ENCODE measurements at places on chromosomes 2 and 18.

GRCh38 chr2:84427235-84428138 lies 31.6 kb downstream of the SUCLG1 start:
- peak; percentile 48 for DNase-seq

DNA sequence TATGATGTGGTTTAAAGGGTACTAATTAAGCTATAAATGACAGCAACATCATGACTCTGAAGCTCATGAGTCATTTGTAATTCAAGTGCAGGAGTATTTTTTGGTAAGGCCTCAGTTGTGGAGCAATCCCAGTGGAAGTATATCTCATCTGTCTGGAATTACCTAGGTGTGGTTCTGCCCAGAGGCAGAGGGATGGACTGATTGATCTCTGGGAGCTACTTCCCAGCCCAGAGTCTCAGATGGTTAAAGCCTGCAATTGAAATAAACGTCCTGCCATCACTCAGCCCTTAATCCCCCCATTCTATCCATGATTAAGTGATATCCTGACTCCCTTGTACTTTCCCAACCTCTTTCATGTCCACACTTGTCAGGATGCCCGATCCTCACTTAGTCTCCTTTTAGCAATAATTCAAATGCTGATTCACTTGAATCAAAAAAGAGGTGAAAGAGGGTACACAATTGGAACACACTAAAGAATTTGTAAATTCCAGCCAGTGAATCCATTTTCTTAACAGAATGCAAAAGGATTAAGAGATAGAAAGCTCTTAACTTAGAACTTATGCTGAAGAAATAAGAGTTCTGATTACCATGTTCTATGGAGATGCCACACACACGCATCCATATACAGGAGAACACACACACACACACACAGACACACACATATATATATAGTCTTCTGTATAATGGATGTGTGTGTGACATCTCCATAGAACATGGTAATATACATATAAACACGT lies 664.4 kb downstream of the NYAP2 start:
- peak; percentile 69 for DNase-seq

DNA sequence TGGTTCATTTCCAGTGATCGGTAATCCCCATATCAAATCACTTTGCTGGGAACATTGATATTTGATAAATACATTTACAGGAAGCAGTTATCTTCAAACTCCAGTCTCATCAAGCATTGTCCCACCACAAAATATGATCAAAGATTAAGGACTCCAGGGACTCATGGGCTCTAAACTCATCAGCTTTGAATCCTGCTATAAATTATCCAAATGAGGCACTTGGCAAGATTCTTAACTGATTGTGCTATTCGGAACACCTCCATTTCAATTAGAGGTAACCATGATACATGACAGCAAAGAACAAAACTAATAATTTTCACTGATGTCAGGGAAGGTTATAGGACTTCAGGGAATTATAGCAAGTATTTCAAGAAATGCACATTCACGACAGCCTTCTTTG lies 1088.1 kb upstream of the PIK3C3 start:
- no peak for DNase-seq

GRCh38 chr2:7685342-7686015 lies 768.3 kb downstream of the RNF144A start:
- DNase-seq = peak; percentile 73

- DNase-seq = no peak
These were observed 63.7 kb upstream of the CYRIA start for GRCh38 chr2:16729335-16729734.

- DNase-seq = no peak
These were observed 175.2 kb upstream of the HDAC4 start for GRCh38 chr2:239575931-239576445.

DNA sequence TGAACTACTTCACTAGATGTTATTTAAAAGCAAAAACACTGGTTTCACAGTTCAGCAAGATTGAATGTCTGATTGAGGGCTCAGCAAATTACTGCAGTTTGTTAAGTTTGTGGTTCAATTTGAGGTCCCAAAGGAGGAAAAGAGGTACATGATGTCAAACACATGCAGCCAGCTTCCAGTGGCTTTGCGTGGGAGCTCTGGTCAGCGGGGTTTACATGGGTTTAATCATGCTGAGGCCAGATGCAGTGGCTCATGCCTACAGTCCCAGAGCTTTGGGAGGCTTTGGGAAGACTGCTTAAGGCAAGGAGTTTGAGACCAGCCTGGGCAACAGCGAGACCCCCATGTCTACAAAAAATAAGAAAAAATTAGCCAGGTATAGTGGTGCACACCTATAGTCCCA lies 111.5 kb downstream of the MAPK4 start:
- DNase-seq = no peak

- peak; percentile 49 for DNase-seq
These were observed 433.0 kb downstream of the ZEB2 start for GRCh38 chr2:144086965-144087364.

GRCh38 chr2:40803900-40804299 lies 352.0 kb upstream of the SLC8A1 start:
- no peak for DNase-seq

- peak; percentile 92 for DNase-seq
These were observed 18.4 kb upstream of the SLC20A1 start for GRCh38 chr2:112627060-112628040.

GRCh38 chr2:50872543-50872942 lies 159.4 kb downstream of the NRXN1 start:
- no peak for DNase-seq

DNA sequence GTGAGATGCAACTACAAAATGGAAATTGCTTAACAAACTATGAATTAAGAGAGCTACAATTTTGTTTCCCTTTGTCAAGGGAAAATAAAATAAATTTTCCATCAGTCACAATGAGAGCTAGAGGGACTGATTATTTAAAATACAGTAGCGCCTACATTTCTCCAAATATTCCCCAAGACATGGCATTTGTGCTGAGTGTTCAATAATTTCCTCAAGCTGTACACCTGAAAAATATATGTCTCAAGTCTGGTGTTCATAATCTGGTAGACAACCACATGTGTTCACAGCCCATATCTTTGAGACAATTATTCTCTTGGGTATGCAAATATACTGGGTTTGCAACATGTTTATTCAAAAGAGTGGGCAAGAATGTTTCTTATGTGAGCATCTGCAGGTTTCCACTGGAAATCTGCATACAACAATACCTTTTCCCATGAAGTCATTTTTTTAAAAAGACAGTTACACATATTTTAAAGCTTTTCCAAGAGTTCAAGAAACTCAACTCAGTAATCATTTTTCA lies 240.1 kb upstream of the VRK2 start:
- DNase-seq = no peak

- DNase-seq = no peak
These were observed 1579.4 kb upstream of the TMEFF2 start for GRCh38 chr2:193774166-193774565.

DNA sequence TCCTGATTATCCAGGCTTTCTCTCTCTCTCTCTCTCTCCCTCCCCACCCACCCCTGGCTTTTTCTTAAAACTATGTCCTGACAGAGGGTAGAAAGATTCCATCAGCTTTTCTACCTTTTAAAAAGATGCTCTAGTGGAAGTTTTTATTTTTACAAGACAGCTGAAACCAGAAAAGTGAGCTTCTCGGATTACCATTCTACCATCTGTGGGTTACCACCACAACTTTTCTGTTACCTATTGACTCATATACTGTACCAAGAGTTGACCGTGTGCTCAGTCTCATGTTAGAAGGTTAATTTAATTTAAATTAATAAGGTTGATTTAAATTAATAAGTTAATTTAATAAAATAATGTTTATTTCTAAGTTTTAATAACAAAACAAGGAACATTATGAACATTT lies 137.6 kb downstream of the UPP2 start:
- DNase-seq = no peak

- DNase-seq = peak; percentile 56
These were observed 182.4 kb downstream of the PTPRM start for GRCh38 chr18:7749510-7749981.

- DNase-seq = no peak
These were observed 168.5 kb upstream of the SLC39A10 start for GRCh38 chr2:195488567-195488966.

DNA sequence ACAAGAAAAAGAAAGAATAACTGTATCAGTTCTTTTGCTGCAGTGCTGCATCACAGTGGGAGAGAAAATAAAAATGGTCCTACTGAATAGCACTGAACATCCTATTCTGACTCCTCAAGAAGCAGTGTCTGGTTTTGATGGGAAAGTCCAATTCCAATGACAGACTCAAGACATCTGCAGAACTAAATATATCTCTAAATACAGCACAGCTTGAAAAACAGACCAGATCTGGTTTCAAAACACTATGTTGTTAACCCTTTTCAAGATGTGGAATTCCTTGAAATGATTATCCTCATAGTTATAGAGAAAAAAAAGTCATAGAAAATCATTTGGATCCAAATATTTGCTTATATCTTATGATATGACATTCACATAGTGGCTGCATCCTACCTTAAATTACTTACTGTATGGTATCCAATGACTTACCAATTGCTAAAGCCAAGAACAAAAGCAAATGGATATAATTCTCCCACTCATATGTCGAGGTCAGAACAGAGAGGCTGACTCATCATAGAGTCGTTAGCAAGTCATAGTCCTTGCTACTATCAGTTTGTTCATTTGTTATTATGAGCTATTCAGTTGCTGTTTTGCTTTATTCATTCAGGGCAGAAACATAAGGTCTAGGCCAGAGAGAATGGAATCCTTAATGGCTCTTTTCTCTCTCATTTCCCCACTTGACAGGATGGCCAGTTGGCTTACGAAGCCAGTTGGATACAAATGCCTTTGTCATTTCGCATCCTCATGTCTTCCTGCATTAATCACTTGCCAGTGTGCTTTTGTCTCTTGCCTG lies 62.5 kb upstream of the ACVR2A start:
- DNase-seq = no peak

DNA sequence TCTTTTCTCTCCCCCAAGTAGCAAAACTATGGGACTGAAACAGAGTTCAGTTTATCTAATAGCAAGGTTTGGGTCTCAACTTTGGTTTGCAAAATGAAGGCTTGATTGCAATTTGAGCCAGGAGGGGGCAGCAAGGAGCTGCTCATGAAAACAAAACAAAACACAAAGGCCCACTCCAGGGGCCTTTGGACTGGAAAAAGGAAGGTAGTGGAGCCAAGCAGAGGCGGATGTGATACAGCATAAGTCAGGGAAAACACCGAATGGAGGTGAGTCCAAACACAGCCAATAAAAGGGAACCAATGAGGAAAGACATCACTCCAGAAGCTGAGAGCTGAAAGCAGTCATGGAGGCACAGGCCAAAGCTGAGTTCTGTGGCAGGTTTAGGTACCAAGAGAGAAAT lies 799.7 kb upstream of the ACVR2A start:
- peak; percentile 40 for DNase-seq

- DNase-seq = no peak
These were observed 4.5 kb upstream of the GDF7 start for GRCh38 chr2:20662308-20662937.

Measured in fibroblast of skin of scalp (primary cell).